ENCODE measurements at places on chromosomes 5 and 9.

- no peak for DNase-seq
These were observed 75.4 kb upstream of the LRRTM2 start for GRCh38 chr5:138950421-138951031.

GRCh38 chr5:54329731-54330709 is 19.6 kb upstream of the ARL15 start:
- no peak for DNase-seq

- DNase-seq = no peak
These were observed 9.7 kb downstream of the WNK2 start for GRCh38 chr9:93193388-93194220.

GRCh38 chr5:109164001-109164400 is 245.8 kb downstream of the PJA2 start:
- DNase-seq = no peak

DNA sequence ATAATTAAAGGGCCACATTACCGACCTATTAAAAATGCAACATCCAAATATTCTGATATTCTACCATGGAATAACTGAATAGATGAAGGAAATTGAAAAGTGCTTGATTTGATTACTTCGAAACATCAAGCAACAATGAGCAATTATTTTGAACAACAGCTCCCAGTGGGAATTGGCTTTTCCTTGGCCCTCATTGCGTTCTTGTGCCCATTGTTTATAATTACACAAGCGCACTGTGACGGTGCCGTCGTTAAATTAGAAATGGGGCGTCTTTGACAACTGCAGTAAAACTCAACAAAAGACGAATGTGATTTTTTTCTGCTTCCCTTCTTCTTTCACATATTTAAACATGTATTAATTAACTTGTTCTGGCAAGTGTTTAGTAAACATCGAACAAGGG is 61.6 kb downstream of the CDH6 start:
- no peak for DNase-seq

DNA sequence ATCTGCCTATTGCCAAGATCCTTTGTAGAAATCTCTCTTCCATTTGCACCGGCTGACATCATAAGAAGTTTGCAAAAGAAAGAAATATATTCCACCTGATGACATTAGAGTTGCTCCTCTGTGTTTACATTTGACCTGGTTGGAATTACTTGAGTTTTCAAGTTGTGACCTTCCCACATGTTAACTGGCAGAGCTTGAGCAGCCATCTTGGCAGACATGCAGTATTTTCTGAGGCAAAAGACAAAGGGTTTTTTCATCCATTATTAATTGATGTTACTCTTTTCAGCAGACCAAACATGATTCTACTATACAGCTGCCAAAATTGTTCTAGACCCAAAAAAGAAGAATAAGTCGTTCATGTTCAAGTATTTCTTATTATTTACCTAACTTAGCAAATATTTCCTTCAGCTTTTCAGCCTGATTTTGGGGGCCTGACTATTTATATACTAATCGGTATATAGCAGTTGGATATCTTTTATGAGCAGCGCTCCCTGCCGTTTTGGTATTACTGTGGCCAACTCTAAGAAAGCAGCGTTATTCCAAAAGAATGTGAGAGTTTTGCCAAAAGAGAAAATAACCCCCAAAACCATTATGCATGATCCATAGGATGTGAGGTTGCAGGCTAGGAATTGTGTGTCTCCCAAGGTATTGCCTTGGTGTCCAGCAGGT is 212.9 kb downstream of the PBX3 start:
- no peak for DNase-seq

DNA sequence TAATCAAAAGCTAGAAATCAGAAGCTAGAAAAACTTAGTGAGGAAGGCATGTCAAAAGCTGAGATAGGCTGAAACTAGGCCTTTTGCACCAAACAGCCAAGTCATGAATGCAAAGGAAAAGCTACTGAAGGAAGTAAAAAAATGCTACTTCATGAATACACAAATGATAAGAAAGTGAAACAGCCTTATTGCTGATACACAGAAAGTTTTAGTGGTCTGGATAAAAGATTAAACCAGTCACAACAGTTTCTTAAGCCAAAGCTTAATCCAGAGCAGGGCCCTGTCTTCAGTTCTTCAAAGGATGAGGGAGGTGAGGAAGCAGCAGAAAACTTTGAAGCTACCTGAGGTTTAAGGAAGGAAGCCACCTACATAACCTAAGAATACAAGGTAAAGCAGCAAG is 102.5 kb upstream of the SH3GL2 start:
- no peak for DNase-seq
